ENCODE measurements at places on chromosomes 11 and 22.

GRCh38 chr11:67522844-67523555 lies at the start of gene CABP2:
Gene CABP2 (minus strand): TSS chr11:67523446. CDS start chr11:67523326, 120 bp downstream.
- DNase-seq = no peak

DNA sequence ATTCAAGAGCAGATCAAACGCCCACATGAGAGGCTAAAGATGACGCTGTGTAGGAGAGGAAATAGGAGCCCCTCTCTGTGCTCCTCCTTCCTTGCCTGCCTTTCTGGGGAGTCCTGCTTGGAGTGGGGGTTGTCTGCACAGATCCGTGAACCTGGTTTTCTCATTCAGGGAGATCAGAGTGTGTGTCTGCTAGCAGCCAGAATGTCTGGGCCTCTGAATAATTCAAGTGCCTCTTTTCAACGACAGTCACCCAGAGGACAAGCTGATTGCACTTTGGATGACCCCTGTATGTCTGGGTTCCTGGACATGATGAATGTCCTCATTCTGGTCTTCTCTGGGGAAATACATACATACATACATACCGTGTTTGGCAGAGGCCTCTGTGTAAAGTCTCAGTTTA lies 592.5 kb upstream of the B3GAT1 start:
- DNase-seq = no peak

- DNase-seq = no peak
Measured at GRCh38 chr11:46397526-46397925, 6.0 kb upstream of the CHRM4 start.

DNA sequence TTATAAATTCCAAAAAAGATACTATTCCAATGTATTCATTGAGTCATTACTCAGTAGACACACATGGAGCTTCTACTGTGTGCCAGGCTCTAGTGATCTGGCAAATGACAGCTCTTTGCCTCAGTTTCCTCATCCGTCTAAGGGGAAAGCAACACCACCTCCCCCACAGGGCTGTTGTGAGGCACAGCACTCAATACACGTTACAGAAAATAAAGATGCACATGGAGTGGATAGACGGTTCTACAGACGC lies 6.5 kb upstream of the MALAT1 start:
- DNase-seq = no peak

- no peak for DNase-seq
Measured at GRCh38 chr22:36425977-36426523, 38.3 kb upstream of the MYH9 start.

GRCh38 chr22:32691101-32691500 lies 110.4 kb upstream of the TIMP3 start:
- DNase-seq = no peak

DNA sequence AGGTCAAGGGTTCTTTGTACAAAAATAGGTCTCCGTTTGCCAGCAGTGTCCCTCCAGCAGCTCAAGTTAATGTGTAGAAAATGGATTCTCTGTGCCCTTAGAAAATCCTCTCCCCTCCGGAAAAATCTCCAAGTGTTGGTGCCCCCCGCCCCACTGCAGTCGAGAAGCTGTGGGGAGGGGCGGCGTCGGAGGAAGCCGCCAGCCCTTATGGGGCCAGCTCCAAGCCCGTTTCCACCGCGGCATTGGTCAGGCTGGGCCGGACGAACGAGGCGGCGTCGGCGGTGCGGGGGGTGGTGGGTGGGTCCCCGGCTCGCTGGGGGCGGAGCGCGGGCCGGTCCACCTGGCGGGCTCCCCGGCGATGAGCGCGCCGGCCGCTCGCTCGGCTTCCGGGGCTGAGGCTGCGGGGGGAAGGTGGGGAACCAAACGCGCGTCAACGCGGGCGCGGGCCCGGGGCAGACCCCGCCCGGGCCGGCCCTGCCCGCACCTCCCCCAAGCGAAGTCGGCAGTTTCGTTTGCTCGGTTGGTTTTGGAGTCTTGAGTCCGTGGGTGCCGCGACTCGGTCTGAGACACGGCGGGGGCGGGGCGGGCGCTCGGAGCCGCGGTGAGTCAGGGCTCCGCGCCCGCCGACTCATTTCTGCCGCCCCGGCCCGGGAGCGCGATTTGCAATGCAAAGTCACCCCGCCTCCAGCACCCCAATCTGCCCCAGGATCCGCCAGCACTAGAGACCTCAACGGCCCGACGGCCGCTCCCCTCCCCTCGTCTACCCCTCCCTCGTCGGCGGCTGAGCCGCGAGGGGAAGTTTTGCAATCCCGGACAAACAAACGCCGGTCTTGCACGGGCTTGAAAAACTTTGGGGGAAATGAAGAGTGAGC lies 1.4 kb downstream of the ASCL2 start:
- no peak for DNase-seq

- no peak for DNase-seq
Measured at GRCh38 chr11:1924181-1924580, 4.7 kb downstream of the TNNT3 start.

DNA sequence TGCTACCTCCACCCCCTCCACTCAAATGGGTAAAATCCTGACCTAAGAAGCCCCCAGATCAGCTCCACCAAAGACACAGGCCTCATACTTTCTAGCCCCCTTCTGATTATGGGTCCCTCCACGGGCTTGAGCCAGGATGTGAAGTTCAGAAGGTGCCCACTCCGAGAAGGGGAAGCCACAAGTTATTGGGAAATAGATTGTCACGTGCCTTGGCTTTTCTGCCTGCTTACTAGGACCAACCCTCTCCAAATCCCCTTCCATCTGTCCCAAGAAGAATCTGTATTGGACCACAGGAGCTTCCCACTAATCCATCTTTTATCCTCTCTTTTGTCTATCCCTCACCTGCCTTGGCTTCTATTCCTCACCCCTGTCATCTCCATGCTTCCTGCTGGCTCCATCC lies 3.0 kb upstream of the NRGN start:
- DNase-seq = no peak

- DNase-seq = no peak
Measured at GRCh38 chr22:38249301-38249700, 23.5 kb downstream of the TMEM184B start.

GRCh38 chr22:17222503-17222902 lies 3.3 kb upstream of the ADA2 start:
- DNase-seq = no peak

DNA sequence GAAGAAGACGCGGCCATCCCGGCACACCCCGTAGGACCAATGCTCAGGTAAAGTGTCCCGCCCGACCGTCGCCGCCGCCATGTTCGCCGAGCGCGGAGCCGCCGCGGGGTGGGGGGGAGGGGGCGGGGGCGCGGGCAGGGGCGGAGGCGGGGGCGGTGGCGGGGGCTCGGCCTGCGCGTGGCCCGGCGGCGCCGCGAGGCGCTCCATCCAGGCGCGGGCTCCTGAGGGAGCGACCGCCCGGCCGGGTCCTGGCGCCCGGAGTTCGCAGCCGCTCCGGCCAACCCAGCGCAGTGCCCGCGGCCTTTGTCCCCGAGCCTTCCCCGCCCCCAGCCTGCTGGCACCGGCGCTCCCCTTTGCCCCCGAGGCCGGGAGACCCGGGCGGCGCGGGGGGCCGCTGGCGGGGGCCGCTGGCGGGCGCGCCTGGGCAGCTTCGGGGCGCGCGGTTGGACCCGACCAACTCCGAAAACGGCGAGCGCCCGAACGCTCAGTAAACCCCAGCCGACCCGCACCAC lies at the start of gene PLEKHA7:
Gene PLEKHA7 (minus strand): TSS at position 94 of the 512 bp plus-strand sequence. CDS start 13 bp downstream, at position 81.
- DNase-seq = no peak

Data from NCI-H1436 treated with DMSO at 0.1 percent for 48 hours (cell line).